Activated CD8-positive, alpha-beta memory T cell treated with anti-CD3 and anti-CD28 coated beads for 4 hours (primary cell): ENCODE measurements at places on chromosomes 4 and X.

DNA sequence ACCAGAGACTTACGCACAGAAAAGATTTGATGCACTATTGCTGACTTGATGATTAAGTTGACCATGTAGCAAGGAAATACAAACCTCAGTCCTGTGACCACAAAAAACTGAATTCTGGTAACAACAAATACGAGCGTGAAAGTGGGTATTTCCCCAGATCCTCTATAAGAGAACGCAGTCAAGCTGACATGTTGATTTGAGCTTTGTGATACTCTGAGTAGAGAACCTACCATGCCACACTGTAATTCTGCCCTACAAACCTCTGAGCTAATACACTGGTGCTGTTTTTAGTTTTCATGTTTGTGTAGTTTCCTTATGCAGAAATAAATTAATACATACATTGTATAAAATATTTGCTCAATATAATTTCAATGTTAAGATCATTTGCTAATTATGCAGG, 565.6 kb upstream of the EPHA5 start:
- DNase-seq: no peak

GRCh38 chrX:137194164-137194563, 160.4 kb upstream of the GPR101 start:
- DNase-seq: no peak

DNA sequence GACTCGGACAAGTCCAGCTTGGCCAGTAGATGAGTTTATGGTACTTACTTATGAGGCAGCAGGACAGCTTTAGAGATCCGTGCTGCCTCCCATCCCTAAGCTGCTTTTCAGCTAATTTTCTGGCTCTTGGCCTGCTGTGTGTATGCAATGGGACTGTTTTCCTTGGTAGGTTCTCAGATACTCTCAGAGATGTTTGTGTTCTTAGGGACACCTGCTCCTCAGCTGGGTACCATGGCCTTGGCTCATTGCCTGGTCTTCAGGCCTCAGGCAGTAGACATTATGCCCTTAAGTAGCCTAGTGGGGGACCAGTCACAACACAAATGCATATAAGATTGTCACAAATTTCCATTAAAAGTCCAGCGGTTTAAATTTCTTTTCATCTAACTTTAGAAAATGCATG, 688.0 kb downstream of the PCDH7 start:
- no peak for DNase-seq

DNA sequence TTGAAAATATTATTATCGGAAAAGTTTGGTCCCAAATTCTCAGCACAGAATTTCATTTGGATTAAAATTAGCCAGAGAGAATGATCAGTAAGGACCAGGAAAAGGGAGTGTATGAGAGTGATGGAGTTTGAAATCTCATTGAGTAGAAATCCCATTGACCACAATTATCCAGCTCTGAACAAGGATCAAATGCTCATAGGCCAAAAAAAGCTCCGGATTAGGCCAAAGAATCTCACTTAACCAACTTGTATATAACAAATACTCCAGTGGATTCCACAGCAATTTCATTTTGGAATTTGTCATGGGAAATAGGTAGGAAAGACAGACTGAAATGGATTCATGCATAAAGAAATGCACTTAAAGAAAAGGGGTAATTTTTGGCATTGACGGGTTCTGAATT, 83.9 kb upstream of the SORBS2 start:
- no peak for DNase-seq

- DNase-seq: no peak
These were observed 100.2 kb upstream of the OTUD4 start for GRCh38 chr4:145280541-145280940.

DNA sequence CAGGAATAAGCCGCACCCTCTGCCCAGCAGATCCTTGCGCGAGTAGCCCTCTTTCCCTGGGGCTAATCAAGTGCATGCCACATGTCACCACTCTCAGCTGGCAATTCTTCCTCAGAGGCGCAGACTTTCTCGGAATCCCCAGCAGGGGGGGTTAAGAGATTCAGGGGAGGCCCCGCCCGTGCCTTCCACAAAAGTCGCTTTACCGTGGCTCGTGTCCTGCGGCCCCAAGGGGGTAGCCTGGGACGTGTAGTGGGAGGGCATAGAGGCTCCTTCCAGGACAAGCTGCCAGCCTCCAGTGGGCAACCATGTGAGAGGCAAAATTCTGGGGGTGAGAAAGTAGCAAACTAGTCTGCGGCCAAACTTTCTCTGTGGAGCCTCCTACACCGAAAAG, 652 bp downstream of the SRPX start:
- no peak for DNase-seq

DNA sequence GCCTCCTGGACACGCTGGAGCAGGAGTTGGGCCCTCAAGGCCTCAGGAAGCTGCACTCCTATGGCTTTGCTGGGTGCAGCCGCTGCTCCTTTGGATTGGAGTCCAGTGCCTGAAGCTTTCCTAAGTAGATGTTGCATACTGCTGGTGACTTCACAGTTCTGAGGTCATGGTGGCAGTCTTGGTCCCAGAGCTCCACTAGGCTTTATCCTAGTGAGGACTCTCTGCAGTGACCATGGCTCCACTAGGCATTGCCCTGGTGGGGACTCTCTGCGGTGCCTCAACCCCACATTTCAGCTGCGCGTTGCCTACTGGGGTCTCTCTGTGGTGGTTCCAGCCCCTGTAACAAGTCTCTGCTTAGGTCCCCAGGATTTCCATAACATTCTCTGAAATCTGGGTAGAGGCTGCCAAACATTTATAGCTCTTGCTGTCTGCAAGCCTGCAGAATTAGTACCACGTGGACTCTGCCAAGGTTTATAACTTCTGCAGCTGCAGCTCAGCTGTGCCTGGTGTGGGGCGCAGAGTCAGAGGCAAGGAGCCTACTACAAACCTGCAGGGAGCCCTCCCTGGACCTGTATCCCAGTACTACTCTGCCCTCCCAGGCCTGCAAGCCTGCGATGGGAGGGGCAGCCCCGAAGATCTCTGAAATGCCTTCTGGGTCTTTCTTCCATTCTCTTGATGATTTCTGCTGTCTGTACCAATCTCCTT, 46.0 kb upstream of the NFKB1 start:
- DNase-seq: no peak

GRCh38 chr4:138555584-138555983, 313.4 kb upstream of the SLC7A11 start:
- no peak for DNase-seq

GRCh38 chrX:38948046-38948445, 146.8 kb downstream of the MID1IP1 start:
- DNase-seq: no peak

GRCh38 chr4:36168127-36168878, 76.0 kb downstream of the ARAP2 start:
- DNase-seq: no peak

DNA sequence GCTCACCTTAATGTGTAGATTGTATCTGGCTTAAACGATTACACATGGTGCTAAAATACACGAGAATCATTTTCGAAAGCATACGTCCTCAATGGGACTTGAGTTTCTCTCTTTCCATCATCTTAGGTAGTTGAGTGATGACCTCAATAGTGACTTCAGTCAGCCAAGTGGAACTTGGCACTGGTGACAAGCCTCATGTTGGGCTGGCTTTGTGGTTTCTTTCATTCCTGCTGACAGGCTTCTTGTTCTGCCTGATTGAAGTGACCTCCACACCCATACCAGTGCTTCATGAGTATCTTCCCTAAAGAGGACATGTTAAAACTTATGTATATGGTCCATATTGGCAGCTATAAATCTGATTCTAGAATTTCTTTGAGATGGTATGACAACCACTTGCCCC, 159.1 kb upstream of the WDR1 start:
- no peak for DNase-seq

DNA sequence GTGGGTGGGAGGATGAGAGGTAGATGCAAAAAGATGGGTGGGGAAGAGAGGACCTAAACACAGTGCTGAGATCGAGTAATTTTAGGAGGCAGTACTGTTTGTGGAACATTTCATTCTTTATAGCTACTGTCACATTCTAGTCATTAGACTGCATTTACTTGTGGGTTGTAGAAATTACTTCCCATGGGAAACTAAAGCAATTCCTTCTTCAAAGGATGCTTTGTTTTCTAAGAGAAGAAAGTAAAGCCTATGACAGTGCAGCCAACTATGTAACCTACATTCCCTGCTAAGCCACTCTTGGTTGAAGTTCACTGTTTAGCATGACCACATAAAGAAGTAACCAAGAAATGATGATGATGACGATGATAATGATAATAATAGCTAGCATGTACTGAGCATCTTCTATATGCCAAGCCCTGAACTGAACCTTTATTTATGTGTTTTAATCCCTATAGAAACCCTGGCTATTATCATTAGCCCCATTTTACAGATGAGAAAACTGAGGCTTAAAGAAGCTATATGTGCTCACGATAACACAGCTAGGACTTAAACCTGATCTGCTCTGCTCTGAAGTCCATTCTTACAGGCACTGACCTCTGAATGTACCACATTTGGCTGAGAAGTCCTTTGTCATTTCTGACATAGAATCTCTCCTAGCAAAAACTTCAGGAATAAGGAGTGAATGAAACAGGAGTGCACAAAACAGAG, 114.5 kb upstream of the KIT start:
- no peak for DNase-seq

DNA sequence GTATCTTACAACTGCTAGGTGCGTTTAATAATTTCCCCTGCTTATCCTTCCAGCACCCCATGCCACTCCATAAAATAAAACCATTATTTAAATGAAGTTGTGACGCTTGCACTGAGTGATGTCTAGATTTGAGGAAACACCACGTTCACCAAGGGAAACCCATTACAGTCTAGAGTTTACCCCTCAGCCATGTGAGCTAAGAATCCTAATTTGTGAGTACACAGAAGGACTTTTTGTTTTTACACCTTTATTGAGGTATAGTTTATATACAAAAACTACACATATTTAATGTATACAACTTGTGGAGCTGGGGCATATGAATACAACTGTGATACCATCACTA, 326.8 kb downstream of the RAPGEF2 start:
- DNase-seq: no peak

- no peak for DNase-seq
These were observed 372.1 kb downstream of the RAB28 start for GRCh38 chr4:13112030-13112429.

DNA sequence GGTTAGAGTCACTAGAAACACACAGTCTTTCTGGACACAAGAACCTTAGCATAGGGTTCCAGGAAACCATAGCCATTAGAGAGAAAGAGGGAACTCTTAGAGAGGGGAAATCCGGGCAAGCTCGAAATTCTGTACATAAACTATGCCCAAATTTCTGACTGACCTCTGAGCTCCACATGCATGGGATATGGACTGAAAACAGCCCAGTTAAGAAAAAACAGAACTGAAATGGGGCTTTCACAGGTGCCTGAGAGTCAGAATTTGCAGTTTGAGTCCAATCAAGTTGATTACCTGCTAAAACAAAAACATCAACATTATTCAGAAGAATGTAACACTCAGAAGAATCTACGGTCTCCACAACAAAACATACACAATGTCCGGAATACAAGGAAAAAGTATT, 13.1 kb downstream of the DCHS2 start:
- no peak for DNase-seq

- no peak for DNase-seq
These were observed 10.4 kb downstream of the SLC10A7 start for GRCh38 chr4:146511381-146511780.

GRCh38 chr4:179392787-179393186, 1950.5 kb upstream of the AGA start:
- DNase-seq: no peak

DNA sequence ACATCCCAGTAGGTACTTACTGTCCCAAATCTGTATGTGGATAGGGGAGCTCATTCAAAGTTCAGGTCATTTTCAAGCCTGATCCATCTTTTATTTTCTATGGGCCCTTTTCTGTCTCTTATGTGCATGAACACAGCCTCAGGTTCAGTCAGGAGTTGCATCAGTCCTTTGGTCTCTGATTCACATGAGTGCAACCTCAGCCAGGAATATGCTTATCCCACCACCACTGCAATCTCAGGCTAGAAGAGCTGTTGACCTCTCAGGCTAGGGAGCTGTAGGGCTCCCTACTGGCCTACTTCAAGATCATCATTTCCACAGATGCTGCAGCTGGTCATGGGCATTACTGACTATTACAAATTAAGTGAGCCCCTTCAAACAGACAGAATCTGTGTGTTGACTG, 27.2 kb downstream of the AASDH start:
- no peak for DNase-seq

DNA sequence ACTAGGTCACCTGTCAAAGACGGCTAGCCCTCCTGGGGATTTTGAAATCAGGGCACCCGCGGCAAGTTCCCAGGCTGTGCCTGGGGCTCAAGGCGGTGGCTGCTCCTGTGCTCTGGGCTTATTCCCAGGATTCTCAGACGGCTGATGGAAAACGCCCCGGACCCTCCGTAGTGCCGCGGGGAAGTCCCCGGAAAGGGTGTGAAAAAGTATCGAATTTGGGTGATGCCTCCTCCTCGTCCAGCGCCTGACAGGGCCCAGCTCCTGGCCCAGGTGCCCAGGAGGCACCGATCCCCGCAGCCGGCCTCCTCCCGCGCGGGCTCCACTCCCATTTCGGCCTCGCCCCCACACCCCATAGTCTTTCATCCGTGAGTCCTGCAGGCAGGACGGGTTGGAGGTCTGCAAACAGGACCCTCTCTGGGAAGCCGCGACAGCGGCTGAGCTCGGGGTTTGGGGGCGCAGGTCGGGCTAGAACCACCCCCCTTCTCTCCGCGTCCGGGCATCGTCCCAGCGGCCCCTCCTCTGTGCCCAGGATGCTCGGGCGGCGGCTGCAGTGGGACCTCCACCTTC, 1.1 kb upstream of the NSG1 start:
- no peak for DNase-seq

- DNase-seq: no peak
These were observed 319.6 kb upstream of the HS3ST1 start for GRCh38 chr4:11748164-11748872.

- DNase-seq: no peak
These were observed 16.8 kb upstream of the LAP3 start for GRCh38 chr4:17560065-17560673.

DNA sequence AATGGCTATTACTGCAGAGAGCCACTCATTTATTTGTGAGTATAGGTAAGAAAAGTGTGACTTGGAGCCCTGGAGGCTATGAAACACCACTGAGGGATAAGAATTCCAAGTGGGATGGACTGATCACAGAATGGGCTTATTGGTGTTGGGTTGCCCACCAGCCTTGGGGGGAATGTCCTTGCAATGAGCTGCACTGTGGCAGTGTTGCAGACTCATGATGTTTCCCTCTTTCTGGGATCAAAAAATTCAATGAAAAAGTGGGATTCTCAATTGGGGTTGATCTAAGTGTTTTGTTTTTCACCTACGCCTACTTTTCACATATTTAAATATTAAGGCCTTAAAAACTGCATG, 1024.5 kb upstream of the PCDH10 start:
- no peak for DNase-seq

GRCh38 chr4:6443035-6444023, 29.1 kb downstream of the PPP2R2C start:
- DNase-seq: no peak
